ENCODE measurements at places on chromosomes 7 and 10.
A peak's percentile ranks its signal among the peaks of the same experiment; 100 is the strongest.

GRCh38 chr7:50803359-50804337 is 21.0 kb upstream of the GRB10 start:
- DNase-seq, result peak; percentile 32

GRCh38 chr7:25625306-25625992 is 397.2 kb upstream of the NPVF start:
- no peak for DNase-seq

- peak; percentile 29 for DNase-seq
Measured at GRCh38 chr7:39950473-39951225, 593 bp downstream of the CDK13 start.

DNA sequence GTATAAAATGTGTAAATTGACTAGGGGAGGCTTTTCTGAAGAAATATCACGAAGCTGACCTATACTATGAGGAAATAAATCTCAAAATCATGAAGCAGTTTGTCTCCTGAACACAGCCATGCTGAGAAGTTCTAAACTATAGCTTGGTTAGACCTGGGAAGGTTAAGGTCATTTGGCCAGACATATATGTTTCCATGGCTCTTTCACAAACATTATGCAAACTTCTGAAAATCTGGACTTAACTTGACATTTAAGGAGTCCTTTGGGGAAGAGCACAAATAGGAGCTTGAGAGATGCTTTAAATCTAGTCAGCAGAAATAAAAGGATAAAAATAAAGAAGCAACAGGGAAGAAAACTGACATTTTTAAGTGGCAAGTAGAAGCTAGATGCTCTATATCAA is 115.9 kb upstream of the MEOX2 start:
- DNase-seq, result no peak

GRCh38 chr7:93551063-93551895 is 23.2 kb downstream of the CALCR start:
- peak; percentile 57 for DNase-seq

GRCh38 chr7:137790828-137791227 is 55.9 kb downstream of the DGKI start:
- DNase-seq, result no peak

GRCh38 chr10:123501148-123501547 is 165.0 kb upstream of the GPR26 start:
- no peak for DNase-seq
